Stimulated activated CD8-positive, alpha-beta memory T cell treated with anti-CD3 and anti-CD28 coated beads, Interleukin-7, amount 100 ng/mL, for 1 hour (primary cell): ENCODE measurements at places on chromosomes 3 and 15.

- DNase-seq = no peak
Measured at GRCh38 chr3:45612138-45612537, 17.6 kb downstream of the LIMD1 start.

DNA sequence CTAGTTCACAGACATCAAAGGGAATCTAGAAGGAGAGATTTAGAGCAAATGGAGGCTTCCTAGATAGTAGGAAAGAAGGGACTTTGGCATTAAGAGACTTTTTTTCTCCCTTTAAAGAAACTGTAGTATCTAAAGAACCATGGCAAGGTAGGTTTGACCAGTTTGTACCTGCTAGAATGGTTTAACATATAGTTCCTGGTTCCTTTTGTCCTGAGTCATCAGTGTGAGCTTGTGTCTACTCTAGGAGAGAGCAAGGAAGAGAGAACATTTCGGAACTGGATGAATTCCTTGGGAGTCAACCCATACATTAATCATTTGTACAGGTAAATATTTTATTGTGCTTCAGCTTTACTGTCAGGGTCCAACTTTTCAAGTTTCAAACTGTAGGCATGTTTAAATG lies 29.6 kb upstream of the TRPC1 start:
- no peak for DNase-seq

GRCh38 chr15:60912984-60913697 lies 316.0 kb downstream of the RORA start:
- DNase-seq = no peak

DNA sequence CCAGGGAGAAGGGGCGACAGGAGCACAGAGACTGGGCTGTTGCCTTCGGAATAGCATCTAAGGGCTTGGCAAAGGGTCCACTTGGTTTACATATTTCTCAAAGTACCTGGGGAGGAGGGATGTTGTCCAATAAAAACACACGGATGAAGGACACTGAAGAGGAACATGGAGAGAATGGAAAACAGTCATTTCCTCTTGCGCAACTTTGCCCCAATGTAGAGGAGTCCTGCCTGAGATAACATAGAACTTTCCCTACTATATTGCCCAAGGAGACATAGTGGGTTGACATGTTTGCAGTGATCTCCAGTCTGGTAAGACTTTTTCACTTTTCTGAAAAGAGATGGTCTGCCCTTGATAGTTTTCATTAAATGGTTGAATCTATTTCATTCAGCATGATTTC lies 468.8 kb upstream of the SUCLG2 start:
- no peak for DNase-seq

DNA sequence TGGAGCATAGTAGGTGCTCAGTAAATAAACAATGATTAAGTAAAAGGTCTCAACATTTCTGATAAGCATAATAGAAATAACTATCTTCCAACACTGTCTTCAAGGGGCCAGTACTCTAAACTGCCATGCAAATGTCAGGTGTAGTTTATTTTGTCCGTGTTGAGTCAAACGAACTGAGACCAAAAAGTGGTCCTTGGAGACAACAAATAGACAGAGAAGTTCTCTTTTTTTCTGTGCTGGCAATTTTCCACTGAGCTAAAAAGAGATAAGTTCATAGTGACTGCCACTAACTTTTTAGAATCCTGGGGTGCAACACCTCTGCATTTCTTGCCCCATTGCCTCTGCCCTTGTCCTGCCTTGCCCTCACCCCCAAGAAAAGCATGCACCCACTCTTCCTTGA lies 14.7 kb upstream of the MBNL1 start:
- DNase-seq = no peak

GRCh38 chr15:37072181-37072580 lies 28.2 kb downstream of the MEIS2 start:
- no peak for DNase-seq

DNA sequence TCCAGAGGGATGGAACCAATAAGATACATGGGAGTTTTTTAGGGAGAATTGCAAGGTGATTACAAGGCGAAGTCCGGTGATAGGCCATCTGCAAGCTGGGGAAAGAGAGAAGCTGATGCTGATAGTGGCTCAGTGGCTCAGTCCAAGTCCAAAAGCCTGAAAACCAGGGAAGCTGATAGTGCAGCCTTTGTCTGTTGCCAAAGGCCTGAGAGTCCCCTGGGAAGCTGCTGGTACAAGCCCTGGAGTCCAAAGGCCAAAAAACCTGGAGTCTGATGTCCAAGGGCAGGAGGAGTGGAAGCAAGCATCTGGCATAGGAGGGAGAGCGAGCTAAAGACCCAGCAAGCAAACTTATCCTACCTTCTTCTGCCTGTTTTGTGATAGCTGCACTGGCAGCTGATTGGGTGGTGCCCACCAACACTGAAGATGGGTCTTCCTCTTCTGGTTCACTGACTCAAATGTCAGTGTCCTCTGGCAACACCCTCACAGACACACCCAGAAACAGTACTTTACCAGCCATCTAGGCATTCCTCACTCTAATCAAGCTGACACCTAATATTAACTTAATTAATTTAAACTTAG lies 16.7 kb downstream of the TFG start:
- no peak for DNase-seq

DNA sequence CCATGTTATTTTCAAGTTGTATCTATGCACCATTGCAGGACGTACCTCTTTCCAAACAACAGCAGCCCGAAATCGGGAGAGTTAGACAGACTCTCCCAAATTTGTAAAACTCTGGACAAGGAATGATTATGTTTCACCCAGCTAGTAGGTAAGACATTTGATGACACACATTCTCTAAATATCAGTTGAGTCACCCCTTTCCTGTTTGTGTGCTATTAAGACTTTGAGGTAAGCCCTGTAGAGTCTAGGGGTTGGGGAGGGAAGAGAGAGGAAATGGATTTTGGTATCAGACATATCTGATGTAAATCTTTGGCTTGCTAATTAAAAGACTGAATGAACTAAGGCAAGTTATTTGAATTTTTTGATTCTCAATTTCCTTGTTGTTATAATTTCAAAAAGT lies 999.0 kb downstream of the TUSC7 start:
- DNase-seq = no peak
